HFFc6 (cell line): ENCODE measurements at places on chromosomes 2 and 18.

DNA sequence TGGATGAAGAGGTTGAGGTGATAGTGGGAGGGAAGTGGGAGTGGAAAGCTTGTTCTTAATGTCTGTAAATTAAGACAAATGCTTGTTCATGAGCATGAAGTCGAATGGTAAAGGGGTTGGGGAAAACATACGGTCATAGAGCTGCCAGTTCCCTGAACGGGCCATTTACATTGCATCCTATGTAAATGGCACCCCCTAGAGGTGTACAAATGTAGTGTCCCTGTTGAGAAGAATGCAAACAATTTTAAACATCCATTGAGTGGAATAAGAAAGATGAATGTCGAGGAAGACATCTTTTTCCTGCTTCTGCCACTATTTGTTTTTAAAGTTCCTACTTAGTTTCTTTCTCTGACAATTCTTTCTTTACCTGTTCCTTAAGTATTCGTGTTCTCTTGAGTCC is 155.7 kb downstream of the RDH14 start:
- peaks cover 1% of the 10 kb centered on the region; the same call in 1 of the 2 replicates for H3K27me3 ChIP-seq
- no peak overlapping the region for H3K27ac ChIP-seq
- H3K36me3 ChIP-seq = no peaks in the 10 kb centered on the region
- H3K4me3 ChIP-seq = no peak overlapping the region

DNA sequence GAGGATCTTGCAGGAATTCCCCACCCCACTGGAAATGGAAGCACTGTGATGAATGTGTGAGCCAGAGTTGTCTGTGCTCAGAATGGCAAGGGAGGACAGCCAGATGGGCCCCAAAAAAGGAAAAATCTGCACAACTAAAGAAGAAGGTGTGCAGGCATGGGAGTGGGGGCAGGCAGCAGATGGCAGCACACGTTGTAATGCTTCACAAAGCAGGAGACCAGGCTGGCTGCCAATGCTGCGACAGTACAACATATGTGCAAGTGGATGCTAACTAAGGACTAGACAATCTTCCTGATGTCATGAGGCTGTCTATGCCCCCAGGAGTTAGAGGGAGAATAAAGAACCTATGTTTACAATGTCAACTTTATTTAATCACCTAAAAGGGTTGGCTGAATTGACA is 27.2 kb downstream of the ST6GAL2 start:
- no peaks in the 10 kb centered on the region for H3K4me1 ChIP-seq
- H3K4me3 ChIP-seq = no peak overlapping the region
- H3K27ac ChIP-seq = no peak overlapping the region

- no peaks in the 10 kb centered on the region for H3K36me3 ChIP-seq
- DNase-seq = no peak
- H3K4me1 ChIP-seq = peaks cover 11% of the 10 kb centered on the region; the same call in 1 of the 2 replicates
- peaks cover 4% of the 10 kb centered on the region for H3K27me3 ChIP-seq
- no peak overlapping the region for H3K4me3 ChIP-seq
Measured at GRCh38 chr2:54428108-54428831, 27.9 kb upstream of the SPTBN1 start.

DNA sequence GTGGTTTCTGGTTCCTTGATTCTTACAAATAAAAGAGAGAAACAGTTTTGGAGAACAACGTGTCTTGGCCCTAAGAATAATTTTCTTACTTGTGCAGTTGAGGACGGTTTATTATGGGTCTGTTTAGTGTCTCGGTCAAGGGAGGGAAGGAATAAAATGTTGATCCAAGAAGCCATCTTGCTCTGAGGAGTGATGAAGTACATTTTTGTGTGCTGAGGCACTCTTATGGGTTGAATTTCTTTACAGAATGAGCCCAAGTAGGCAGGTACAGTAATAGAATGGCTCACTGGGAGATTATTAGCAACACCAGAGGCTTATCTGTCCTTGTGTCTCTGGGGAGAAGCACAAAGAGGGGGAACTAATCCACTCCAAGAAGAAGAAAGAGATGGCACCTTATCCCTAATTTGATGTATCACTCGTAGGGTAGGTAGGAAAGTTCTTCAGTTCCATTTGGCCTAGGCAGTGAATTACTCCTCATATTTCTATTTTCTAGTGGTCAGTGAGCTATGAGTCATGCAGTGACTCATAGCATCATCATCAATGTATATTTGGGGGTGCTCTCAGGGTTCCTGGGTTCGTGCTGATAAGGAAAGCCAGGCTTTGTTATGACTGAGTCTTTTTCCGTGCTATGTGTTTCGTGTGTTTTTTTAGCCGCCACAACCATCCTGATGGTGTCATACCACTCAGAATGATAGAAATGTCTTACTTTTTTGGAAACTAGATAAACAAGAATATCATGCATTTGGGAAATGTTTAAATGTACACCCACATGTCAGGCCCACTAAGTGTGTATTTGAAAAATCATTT is 250.1 kb upstream of the CTAGE1 start:
- peaks cover 26% of the 10 kb centered on the region for H3K36me3 ChIP-seq
- peaks cover 49% of the 10 kb centered on the region for H3K4me1 ChIP-seq
- peak; percentile 89 for DNase-seq
- H3K27ac ChIP-seq = peak overlapping the region; percentile 84
- H3K27me3 ChIP-seq = no peaks in the 10 kb centered on the region
- peak overlapping the region; percentile 66 for H3K4me3 ChIP-seq

- no peak overlapping the region for H3K4me3 ChIP-seq
- H3K27me3 ChIP-seq = no peaks in the 10 kb centered on the region; the same call in 1 of the 2 replicates
- H3K27ac ChIP-seq = no peak overlapping the region
- no peak for DNase-seq
Measured at GRCh38 chr18:39561126-39561525, 1995.5 kb upstream of the CELF4 start.

- no peak overlapping the region for H3K4me3 ChIP-seq
- H3K27me3 ChIP-seq = peaks cover 9% of the 10 kb centered on the region
- H3K27ac ChIP-seq = no peak overlapping the region
- H3K4me1 ChIP-seq = no peaks in the 10 kb centered on the region
Measured at GRCh38 chr2:206225435-206226232, 48.8 kb upstream of the ZDBF2 start.

GRCh38 chr2:214679736-214680135 is 129.7 kb downstream of the BARD1 start:
- no peaks in the 10 kb centered on the region for H3K36me3 ChIP-seq
- no peak for DNase-seq
- H3K27me3 ChIP-seq = no peaks in the 10 kb centered on the region; the same call in 1 of the 2 replicates
- peaks cover 7% of the 10 kb centered on the region; the same call in 1 of the 2 replicates for H3K4me1 ChIP-seq
- H3K27ac ChIP-seq = no peak overlapping the region
- H3K4me3 ChIP-seq = no peak overlapping the region

DNA sequence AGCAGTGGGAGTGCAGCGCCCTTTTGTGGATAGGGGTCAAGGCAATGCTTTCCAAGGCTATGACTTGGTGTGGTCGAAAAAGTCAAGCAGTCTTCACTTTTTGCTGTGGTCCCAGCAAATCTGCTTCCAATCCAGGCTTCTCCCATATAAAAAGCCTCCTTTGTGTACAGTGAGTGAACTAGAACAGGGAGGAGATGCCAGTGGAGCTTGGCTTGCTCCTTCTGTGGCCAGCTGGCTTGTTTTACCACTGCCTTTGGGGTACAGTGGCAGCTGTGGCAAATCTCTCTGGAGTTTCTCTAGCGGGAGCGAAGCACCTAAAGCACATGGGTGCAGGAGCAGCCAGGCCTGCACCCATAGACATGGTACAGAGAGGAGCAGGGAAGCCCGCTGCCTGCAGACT is 103.5 kb downstream of the MSH2 start:
- peaks cover 28% of the 10 kb centered on the region for H3K27me3 ChIP-seq
- DNase-seq = no peak
- no peak overlapping the region for H3K4me3 ChIP-seq
- H3K36me3 ChIP-seq = peaks cover 9% of the 10 kb centered on the region; the same call in 1 of the 2 replicates
